ENCODE measurements at places on chromosomes 1 and 21.

- no peak for DNase-seq
Observed at GRCh38 chr1:209387271-209387968, 196.1 kb upstream of the CAMK1G start.

DNA sequence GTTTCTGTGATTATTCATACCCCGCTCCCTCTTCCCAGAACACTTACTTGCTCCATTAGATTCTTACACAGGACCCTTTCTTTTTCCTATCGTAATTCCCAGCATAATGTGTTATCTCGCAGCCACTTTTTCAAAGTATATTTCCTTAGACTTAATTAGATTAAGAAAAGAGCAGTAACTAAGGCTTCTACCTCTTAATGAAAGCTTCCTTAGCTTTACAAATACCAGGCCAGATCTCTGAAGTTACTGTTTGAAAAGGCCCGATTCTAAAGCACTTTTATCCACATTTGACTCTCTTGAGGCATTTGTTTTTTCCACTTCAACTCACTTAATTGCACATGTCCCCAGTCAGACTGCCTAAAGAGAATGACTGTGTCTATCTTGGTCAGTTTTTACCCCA lies 1264.3 kb upstream of the ADGRL2 start:
- DNase-seq: no peak

DNA sequence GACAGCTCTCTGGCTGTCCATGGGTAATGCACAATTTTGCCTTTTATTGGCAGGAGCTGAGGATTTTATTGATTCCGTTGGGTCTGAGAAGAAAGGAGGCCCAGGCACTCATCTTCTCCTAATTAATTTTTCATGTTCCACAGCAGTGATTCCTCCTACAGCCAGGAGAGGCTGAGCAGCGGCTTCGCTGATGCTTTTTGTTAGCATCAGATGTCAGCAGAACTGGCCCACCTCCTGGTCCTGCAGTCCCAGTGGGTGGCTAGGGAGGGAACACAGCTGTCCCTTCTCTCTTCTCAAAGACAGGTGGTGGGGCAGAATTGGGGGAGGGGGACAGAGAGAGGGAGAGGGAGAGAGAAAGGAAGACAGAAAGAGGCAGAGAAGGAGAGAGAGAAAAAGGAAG lies 5.7 kb downstream of the MT1HL1 start:
- DNase-seq: no peak

- DNase-seq: peak; percentile 3
Observed at GRCh38 chr1:74399249-74399648, 113.2 kb downstream of the LRRC53 start.

DNA sequence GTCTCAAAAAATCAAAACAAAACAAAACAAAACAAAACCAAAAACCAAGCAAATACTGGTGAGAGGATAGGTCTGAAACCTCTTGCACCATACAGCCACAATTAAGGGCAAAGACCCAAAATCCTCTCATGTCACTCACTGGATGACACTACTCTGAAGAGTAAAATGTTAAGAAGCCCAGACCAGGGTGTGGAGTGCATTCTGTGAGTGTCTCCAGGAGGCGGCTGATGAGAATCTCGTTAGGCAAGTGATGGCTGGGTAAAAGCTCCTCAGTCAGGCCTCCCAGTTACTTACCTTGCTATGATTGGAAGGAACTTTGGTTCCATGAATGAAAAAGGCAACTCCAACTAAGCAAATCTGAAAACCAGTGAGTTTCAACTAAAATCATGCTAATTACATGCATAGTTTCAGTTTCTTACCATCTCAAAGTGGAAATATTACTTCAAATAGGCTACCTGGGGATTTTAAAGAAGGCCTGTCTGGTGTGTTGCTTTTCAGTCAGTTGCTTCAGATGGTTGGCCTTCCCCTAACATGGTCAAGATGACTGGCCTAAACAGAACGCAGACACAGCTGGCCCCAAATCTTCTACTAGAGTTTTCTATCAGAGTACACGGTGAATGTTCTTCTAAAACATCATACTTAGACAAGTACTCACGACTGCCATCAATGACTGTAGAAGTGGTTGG lies 95.1 kb downstream of the KIAA0319L start:
- DNase-seq: no peak
